ENCODE measurements at places on chromosomes 1 and 21. TPM values are rescaled to one million over a fixed set of nuclear protein-coding genes. Genes with fewer than 3 reads are reported as not detected.

The IL6R gene
- 6.2 TPM for polyA plus RNA-seq

The TTC24 gene
- not detected for polyA plus RNA-seq

The FAM177B gene
- not detected for polyA plus RNA-seq

The ALX3 gene
- polyA plus RNA-seq, result not detected

The PRELP gene
- polyA plus RNA-seq, result 9.5 TPM

The UBE4B gene
- 13.3 TPM for polyA plus RNA-seq

All from kidney (tissue), 22 donors.